ENCODE measurements at places on chromosomes 3 and 15.

DNA sequence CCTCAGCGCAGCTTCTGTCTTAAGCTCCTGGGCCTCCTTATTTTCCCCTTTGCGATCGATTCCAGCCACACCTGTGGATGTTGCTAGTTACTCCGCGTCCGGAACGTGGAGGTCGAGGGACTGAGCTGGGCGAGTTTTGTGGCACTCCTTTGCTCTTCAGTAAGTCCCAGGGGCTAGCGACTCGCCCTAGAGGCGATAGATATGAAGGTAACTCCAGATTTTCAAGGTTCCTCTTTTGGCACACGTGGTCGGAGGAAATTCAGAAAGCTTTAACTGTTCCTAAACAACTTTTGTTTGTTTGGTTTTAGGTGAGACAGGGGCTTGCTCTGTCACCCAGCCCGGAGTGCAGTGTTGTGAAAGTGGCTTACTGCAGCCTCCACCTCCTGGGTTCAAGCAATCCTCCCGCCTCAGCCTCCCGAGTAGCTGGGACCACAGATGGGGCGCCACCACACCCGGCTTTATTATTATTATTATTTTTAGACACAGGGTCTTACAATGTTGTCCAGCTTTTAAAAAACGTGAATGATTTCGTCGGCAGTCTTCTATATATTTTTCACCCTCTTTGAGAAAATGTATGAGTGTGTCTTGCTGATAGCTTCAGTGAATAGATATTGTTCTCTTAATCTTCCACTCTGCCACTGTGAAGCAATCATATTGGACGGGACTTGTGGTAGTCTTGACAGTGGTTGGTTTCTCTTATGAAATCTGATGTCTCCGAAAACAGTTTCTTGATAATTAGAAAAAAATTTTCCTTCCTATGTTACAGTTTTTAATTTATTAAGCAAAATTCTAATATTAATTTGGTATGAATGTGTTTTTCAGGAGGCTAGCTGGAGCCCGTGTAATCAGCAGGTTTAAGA lies 785 bp downstream of the MFSD1 start:
- H3K27me3 ChIP-seq = no peaks in the 10 kb centered on the region
- no peak for DNase-seq
- peak overlapping the region; percentile 77 for H3K4me3 ChIP-seq
- peaks cover 6% of the 10 kb centered on the region for H3K36me3 ChIP-seq

DNA sequence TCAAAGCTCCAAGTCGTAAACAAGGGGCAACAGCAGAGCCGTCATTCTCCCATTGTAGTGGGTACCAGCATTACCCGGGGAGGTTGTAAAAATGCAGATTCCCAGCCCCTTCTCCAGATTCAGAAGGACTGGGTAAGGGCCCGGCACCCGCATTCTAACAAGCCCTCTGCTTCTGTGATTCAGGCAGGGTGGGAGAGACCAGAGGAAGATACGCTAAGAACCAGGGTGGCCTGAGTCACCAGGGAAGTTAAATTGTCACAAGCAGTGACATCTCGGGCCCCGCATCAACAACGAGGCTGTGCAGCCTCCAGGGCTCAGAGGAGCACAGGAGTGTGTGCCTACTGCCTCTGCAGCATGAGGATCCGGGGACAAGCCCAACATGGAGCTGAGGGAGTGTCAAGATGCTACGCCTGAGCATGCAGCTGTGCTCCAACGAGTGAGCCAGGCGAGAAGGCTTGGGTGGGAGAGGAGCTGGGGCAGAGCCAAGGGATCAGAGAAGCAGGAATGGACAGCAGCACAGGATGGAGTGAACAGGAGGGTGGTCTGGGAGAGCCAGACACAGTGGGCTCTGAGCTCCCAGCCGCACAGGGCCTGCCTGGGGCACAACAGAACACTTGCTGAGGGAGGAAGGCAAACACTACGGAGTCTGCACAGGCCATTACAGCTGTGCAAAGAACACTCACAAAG lies 68.5 kb downstream of the CPN2 start:
- DNase-seq = no peak
- H3K36me3 ChIP-seq = no peaks in the 10 kb centered on the region
- no peaks in the 10 kb centered on the region for H3K27me3 ChIP-seq
- H3K4me1 ChIP-seq = peaks cover 13% of the 10 kb centered on the region

DNA sequence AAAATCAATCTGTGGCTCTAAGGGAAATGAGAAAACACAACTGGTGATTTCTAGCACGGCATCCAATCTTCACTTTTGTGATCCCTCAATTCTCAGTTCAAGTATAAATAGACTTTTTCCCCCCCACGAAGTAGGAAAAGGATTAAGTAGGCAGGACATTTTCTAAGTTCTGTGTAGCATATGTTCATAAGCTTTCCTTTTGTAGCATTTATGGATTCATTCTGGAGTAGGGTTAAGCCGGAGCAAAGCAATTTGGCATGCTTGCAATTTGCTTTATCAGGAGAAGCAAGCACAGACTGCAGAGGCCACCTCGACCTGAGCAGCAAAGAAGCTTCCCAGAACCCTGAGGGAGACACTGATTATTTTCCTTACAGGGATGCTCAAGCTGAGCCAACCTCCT lies 66.3 kb downstream of the FHIT start:
- no peaks in the 10 kb centered on the region for H3K36me3 ChIP-seq
- H3K4me1 ChIP-seq = no peaks in the 10 kb centered on the region
- H3K27ac ChIP-seq = no peak overlapping the region

GRCh38 chr3:130759692-130760338 lies 13.2 kb upstream of the PIK3R4 start:
- no peaks in the 10 kb centered on the region for H3K4me1 ChIP-seq
- DNase-seq = peak; percentile 72
- H3K27ac ChIP-seq = no peak overlapping the region
- no peak overlapping the region for H3K4me3 ChIP-seq

GRCh38 chr3:123764647-123765046 lies 119.5 kb downstream of the MYLK start:
- no peaks in the 10 kb centered on the region for H3K36me3 ChIP-seq
- peak overlapping the region; percentile 91 for H3K27ac ChIP-seq
- no peak for DNase-seq
- H3K4me1 ChIP-seq = peaks cover 43% of the 10 kb centered on the region

- no peaks in the 10 kb centered on the region for H3K36me3 ChIP-seq
- H3K27me3 ChIP-seq = no peaks in the 10 kb centered on the region
- H3K27ac ChIP-seq = no peak overlapping the region
- DNase-seq = no peak
Measured at GRCh38 chr15:81633889-81634288, 259.9 kb upstream of the TMC3 start.

GRCh38 chr3:171745577-171746319 lies 64.5 kb downstream of the PLD1 start:
- no peak overlapping the region for H3K4me3 ChIP-seq
- peaks cover 22% of the 10 kb centered on the region for H3K4me1 ChIP-seq
- H3K27ac ChIP-seq = no peak overlapping the region
- no peaks in the 10 kb centered on the region for H3K27me3 ChIP-seq
- DNase-seq = no peak

DNA sequence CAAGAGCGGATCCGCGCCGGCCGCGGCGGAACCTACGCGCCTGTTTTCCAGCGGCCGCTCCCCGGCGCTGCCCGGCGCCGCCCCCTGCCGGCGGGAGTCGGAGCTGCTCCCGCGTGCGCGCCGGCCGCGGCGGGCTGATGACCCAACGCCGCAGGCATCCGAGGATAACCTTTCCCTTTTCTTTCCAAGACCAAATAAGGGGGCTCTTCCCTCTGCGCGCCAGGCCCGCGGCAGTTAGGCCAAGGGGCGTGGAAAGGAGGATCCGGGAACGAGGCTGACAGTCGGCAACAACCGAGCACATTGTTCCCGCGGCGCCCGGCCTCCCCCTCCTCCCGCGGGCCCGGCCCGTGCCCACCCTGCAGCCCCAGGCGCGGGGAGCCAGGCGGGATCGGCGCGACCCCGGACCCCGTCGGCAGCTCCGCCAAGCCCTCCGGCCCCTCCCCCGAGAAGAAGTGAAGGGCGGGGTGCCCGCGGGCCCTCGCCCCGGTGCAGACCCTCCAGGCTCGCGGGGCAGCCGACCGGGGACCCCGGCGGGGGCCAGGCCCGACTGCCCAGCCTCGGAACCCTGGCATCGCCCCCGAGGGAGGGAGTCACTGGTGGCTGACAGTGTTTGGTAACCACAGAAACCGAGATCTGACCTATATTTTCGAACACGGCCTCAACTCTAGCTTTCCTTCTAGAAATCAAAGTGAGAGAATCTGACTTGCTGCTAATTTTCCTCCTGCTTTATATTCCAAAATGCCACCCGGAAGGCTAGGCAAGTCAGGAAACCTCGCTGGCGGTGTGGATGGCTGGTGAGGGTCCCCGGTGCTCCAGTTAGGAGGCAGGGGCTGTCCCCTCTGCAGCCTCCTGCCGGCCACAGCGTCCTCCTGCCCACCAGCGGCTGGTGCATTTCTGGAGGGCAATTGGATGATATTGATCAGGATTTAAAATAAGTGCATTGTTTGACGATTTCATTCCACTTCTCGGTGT lies 45.6 kb upstream of the SYNM start:
- H3K4me3 ChIP-seq = peak overlapping the region; percentile 83
- peak; percentile 58 for DNase-seq
- peak overlapping the region; percentile 88 for H3K27ac ChIP-seq
- no peaks in the 10 kb centered on the region for H3K36me3 ChIP-seq

- no peak for DNase-seq
- no peak overlapping the region for H3K27ac ChIP-seq
- H3K36me3 ChIP-seq = no peaks in the 10 kb centered on the region
- no peak overlapping the region for H3K4me3 ChIP-seq
- H3K27me3 ChIP-seq = no peaks in the 10 kb centered on the region
- no peaks in the 10 kb centered on the region for H3K4me1 ChIP-seq
Measured at GRCh38 chr15:101568309-101568708, 78.8 kb upstream of the PCSK6 start.

DNA sequence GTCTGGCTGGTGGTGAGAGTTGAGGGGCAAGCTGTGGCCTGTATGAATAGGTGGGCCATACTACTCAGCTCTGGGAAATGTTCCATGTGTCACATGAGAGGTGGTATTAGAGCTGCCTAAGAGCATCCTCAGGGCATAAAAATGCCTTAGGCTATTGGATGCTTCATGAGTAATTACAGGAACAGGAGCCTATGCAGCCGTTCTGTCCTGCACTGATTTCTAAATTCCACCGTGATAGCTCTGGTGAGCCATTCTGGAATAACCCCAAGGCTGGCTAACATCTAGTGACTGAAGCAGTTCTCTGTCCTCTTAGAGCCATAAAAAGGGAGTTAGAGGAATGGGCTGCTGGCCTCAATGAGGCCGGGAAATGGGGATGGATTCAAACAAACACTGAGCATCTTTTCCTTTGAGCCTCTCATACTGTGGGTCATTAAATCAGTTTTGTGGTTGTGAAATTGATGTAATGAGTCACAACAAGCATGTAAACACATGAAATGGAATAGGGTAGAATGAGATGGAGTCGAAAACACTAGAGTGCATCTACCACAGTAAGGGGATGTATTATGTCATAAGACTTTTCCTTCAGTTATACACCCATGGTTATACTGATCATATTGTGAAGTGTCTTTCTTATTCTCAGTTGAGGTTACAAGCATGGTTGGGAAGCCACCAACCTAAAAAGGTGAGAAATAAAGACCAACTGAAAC lies 41.0 kb downstream of the DGKG start:
- no peaks in the 10 kb centered on the region for H3K36me3 ChIP-seq
- H3K27me3 ChIP-seq = no peaks in the 10 kb centered on the region
- H3K27ac ChIP-seq = no peak overlapping the region

- no peaks in the 10 kb centered on the region for H3K36me3 ChIP-seq
- DNase-seq = no peak
- H3K27me3 ChIP-seq = no peaks in the 10 kb centered on the region
- H3K4me1 ChIP-seq = no peaks in the 10 kb centered on the region
- H3K27ac ChIP-seq = no peak overlapping the region
Measured at GRCh38 chr3:54900838-54901591, 26.8 kb downstream of the LRTM1 start.

Data from ascending aorta (tissue), 2 donors.